ENCODE measurements at places on chromosomes 3 and 15. TPM values are rescaled to one million over a fixed set of nuclear protein-coding genes. Genes with fewer than 3 reads are reported as not detected.

DNA sequence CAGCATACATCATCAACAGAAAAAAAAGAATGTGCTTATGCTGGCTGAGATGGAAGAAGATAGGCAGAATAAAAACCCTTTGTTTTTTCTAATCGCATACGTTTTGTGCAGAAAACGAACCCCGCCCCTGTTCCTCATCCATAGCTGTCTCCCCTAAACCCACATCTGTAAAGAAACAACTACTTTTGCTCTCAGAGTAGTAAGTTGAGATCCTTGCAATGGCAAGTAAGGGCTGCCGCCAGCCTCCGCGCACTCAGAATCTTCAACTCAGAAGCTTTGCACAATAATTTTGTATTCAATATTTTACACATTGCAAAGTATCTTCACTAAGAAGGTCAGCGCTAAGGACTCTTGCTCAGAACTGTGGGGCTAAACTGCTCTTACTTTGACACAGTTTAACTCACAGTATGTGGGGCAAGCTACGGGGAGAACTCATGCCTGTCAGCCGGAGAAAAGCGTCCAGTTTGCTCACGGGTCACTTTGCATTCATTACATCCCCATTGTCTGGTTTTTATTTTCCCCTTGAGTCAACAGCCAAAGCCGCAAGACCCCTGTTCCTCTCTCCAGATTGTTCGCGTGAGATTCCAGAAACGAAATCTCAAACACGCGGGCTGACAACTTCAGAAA lies 1.0 kb downstream of the LYSMD4 start:
- no peak for DNase-seq

The LDHAL6B gene
- total RNA-seq: not detected

DNA sequence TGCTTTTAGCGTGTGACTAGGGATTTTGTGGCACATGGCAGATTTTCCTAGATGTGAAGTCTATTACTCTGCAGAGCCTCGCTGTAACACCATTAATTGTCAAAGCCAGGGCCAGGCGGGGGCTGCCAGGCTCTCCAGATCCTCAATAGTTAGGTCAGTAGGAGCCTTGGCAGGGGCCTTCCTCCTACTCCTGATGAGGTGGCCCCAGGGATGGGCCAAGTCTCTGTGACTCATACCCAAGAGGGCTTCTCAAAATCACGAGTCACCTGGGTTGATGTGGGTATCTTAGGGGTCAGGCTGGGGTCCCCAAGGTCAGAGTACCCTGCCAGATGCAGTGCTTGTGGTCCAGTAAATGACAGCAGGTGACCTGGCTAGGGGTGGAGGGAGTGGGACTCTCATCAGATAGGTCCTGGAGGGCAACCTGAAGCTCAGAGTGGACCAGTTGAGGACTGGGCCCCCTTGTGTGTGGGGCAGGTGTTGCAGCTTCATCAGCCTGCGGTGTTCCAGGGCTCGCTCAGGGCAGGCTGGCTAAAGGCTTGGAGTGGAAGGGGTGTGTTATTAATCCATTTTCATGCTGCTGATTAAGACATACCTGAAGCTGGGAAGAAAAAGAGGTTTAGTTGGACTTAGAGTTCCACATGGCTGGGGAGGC lies 88.5 kb upstream of the MYZAP start:
- no peak for DNase-seq

The SAMMSON gene
- total RNA-seq: not detected

GRCh38 chr3:12707449-12707848 lies 43.5 kb upstream of the RAF1 start:
- no peak for DNase-seq

The EXD1 gene
- total RNA-seq: not detected

The GUCA1C gene
- total RNA-seq: not detected

DNA sequence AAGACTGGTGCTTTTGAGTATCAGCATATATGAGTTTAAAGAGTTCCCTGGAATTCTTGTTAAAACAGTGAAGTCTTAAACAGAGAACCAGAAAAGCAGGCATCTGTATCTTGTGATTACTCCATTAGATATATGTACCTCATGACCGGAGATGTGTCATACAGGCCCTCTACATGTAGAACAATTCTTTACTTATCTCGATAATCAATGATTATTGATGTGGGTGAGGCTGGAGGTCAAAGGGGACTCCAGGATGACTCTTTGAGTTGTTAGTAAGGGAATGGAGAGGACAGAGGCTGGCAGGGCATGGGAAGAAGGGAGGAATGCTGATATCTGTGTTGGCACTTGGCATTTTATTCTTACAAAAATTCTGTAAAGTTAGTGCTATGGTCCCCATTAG lies 155.7 kb downstream of the GAP43 start:
- no peak for DNase-seq

The IRAK2 gene
- total RNA-seq: 13.2 TPM

DNA sequence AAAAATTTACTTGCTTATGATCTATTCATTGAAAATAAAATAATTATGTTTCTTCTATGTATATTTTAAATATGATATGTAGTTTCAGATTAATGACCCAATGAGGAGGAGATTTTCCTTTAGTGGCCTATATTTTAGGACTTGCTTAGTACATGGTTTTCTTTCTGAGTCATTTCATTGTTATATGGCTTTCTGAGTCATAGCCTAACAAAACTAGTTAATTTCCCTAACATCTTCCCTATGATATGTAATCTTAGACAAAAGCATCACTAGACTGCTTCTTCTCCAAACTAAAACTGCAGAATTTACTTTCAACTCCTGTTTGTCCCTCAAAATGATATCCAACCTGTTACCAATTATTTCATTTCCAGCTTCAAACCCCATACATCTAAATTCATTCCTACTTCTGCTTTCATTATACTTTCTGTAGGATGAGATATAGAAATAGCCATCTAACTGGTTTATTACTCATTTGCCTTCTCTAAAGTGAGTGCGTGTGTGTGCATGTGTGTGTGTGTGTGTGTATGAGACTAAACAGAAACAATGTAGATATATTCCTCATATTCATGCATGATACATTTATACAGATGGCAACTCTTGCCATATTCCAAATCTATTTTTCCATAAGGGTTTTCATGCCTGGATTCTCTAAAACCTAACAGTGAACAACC lies 915.0 kb upstream of the GBE1 start:
- DNase-seq: no peak

- DNase-seq: no peak
Measured at GRCh38 chr3:114800272-114801031, 346.6 kb downstream of the ZBTB20 start.

DNA sequence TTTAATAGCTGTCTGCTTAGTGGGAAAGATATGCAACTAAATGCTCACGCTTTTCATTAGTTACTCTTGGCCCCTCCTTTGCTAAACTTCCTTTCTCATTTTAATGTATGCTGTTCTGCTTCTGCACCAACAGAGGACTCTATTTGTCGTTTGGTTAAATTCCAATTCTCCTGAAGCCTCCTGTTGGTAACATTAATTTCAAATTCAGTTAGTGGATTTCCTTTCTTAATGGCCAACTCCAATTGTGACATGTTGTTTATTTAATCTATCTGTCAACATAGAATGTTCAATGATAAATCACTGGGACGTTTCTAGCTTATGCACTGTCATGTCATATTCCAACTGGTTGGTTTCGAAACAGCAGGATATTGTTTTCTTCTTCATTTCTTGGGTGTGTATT lies 467.4 kb upstream of the BCHE start:
- no peak for DNase-seq

DNA sequence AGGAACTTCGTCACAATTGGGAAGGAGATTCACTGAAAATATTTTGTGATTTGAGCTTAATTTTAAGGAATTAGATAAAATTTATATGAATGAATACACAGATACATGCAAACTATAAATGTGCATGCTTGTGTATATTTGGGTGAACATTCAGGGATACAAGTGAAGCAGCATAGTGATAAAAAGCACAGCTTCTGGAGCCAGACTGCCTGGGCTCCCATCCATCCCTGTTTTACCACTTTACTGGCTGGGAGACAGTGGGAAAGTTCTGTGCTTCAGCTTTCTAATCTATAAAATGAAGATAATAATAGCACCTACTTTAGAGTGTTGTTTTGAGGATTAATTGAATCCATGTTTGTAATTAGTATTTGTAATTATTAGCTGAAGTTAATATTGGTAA lies 8.1 kb upstream of the EPHA6 start:
- DNase-seq: no peak

The ATP2B2 gene
- total RNA-seq: 0.06 TPM

DNA sequence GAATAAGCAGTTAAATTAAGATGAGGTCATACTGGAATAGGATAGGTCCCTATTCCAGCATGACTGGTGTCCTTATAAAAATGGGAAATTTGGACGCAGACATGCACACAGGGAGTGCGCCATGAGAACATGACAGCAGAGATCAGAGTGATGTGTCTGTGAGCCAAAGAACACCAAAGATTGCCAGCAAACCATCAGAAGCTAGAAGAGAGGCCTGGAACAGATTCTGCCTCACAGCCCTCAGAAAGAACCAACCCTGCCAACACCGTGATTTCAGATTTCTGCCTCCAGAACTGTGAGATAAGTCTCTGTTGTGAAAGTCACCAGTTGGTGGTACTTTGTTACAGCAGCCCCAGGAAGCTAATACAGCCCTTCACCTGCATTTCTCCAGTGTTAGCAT lies 34.7 kb downstream of the EPHB1 start:
- DNase-seq: no peak

- DNase-seq: peak; percentile 29
Measured at GRCh38 chr3:151142929-151143328, 57.5 kb downstream of the MED12L start.

GRCh38 chr3:124509884-124510283 lies 220.4 kb upstream of the UMPS start:
- no peak for DNase-seq

DNA sequence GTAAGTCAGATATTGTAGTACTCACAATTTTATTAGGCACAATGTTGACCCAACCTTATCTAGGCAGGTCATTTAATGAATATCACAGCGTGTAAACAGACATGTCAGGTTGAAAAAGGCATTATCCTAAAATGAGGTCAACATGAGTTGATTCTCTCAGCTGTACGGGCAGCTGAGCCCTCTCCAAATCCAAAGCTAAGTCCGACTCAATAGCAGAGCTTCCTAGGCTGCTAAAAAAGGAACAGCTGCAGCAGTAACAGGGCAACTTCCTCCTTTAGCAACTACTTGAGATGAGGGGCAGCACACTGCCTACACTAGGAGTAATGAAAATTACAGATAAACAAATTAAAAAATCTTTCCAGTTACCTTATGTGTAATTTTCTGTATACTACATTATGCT lies 189.2 kb downstream of the CADM2 start:
- DNase-seq: peak; percentile 14

DNA sequence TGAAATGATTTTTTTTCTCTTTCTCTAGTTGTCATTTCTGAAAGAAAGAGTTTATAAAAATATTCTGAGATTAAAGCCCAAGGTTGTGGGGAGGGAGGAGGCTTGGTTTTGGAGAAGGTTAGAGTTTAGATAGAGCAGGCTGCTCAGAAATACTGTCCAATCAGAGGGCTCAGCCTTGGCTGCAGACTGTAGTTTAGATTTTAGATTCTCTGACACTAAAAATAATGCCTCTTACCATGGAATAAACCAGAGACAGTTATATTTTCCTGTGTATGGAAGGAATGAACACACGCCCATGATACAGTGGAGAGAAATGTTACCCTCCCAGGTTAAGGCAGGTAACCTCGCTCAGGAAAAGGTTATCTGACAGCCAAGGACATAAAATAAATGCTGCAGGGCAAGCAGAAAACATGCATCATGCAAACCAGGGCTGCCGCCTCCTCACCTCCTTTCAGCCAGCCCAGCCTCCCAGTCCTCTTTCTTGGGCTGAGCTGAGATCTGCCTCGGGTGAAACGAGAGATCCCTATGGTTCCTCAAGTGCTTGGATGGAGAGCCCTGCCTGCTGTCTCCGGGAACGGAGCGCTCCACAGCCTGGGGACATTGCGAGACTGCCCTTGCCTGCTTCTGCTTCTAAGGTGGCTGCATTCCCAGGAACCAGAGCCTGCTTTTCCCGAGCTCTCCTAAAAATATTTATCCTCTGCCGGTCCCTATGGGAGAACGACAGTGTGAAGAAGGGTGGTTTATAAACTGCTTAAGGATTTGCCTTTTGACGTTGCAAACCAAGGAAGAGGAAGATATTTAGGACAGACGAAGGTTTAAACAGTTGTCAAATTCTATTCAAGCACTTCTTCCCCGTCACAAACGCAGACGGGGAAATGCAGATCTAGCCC lies 848 bp downstream of the NCEH1 start:
- DNase-seq: peak; percentile 41

- DNase-seq: no peak
Measured at GRCh38 chr3:54819946-54820345, 107.9 kb downstream of the LRTM1 start.

The PCYT1A gene
- 67.4 TPM for total RNA-seq

DNA sequence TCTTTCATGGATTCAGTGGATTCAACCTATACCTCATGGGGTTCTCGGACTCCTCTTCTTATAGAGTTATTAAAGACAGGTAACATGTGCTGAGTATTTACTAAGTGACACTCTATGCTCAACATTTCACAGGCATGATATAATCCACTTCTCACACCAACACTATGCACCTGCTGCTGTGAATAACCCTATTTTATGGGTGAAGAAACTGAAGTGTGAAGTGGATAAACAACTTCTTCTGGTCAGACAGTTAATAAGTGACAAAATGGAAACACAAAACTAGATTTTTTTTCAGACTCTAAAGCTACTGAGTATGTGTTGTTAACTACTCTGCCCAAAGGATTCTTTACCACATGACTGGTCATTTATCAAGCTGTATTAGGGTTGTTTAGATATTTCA lies 403.5 kb downstream of the DIPK2A start:
- DNase-seq: no peak
